NCI-H510A (cell line): ENCODE measurements at places on chromosomes 2 and 18.

DNA sequence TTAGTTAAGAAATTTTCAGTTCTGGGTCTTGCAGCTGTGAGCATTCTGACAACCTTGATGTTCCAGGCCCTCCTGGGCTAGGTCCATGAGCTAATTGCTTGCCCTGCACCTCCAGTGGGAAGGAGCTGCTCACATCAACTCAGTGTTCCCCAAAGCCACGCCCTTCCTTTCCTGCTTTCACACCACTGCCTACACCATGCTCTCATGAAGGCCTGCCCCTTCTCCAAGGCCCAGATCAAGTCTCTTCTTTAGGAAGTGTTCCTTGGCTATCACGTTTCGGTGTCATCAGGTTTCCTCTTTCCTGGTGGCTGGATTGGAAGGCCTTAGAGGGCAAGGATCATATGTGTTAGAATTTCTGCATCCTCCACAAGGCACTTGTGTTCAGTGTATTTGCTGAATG lies 18.8 kb downstream of the TMEM127 start:
- DNase-seq, result peak; percentile 40

GRCh38 chr2:182816866-182817265 lies 49.6 kb downstream of the FRZB start:
- no peak for DNase-seq

GRCh38 chr18:74446178-74446577 lies 10.9 kb downstream of the DIPK1C start:
- no peak for DNase-seq

- DNase-seq, result no peak
Observed at GRCh38 chr2:183034806-183035205, 3.5 kb downstream of the NCKAP1 start.

DNA sequence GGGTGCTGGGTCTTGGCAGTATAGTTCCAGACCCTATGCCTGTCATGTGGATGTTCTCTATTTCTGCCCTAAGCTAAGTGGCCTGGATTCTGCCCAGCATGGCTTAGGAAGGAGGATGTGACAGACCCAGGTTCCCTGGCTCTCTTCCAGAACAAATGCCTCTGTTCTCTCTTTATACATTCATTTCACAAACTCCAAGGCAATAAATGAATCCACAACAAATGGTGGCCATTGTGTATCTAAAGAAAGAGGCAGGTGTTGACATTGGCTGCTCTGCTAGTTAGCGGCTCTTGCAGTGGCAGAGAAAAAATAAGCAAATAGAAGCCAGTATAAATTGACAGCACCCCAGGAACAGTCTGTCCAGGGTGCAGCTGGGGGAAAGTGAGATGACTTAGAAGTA lies 298.6 kb downstream of the SUCLG1 start:
- DNase-seq, result no peak

- no peak for DNase-seq
Observed at GRCh38 chr2:66575625-66576310, 140.8 kb downstream of the MEIS1 start.

GRCh38 chr18:10077986-10078385 lies 164.2 kb downstream of the VAPA start:
- DNase-seq, result no peak

DNA sequence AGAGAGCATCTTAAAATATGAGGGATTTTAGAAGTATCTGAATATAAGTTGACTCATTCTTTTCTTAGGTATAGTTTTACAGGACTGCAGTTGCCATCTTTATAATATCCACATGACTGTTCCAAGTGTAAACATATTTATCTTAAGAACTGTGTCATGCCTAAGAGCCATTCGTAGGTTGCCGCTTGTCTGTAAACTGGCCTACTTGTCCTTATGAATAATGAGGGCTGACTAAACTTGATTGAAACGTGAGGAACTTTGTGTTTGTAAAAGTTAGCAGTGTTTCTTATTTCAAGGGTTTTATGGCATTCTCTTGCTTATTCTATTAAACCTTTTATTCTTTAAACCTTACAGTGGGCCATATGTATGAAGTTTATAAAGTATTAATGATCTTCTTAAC lies 99.6 kb downstream of the MAP3K20 start:
- no peak for DNase-seq

- no peak for DNase-seq
Observed at GRCh38 chr2:39606585-39606984, 59.1 kb upstream of the TMEM178A start.
